ENCODE measurements at places on chromosomes 12 and 14.

DNA sequence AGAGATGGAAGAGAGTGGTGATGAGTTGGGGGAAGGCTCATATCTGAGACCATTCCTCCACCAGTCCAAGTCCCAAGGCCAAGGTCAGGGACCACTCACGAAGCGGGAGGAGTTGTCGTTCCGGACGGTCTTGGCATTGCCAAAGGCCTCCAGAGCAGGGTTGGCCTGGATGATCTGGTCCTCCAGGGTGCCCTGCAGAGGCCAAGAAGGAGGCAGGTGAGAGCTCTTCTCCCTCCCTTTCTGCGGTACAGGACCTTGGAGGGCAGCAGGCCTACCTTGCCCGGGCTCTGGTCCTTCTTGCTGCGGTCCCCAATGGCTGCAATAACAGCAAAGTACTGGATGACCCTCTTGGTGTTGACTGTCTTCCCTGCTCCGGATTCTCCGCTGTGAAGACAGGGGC, 4.0 kb downstream of the MYH7 start:
- DNase-seq, result no peak

GRCh38 chr12:116065606-116066005, 211.9 kb downstream of the MED13L start:
- DNase-seq, result no peak

GRCh38 chr12:58309806-58310205, 368.4 kb downstream of the ATP23 start:
- DNase-seq, result no peak

DNA sequence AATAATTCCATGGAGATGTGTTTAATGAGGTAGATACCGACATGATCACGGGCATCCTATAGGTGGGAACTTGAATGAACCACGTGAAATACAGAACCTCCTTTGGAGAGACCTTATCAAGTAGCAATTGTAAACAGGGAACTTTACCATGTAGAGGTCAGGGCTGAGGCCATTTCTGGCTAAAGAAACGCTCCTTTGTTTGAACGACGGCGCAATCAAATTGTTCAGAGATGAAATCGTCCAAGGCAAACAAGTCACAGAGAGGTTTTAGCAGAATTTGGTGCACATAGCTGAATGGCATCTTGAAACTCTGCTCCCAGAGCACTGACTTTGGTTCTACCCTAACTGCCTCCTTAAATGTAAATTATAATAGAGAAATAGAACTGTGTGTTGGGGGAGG, 9.8 kb downstream of the PRIMA1 start:
- no peak for DNase-seq

DNA sequence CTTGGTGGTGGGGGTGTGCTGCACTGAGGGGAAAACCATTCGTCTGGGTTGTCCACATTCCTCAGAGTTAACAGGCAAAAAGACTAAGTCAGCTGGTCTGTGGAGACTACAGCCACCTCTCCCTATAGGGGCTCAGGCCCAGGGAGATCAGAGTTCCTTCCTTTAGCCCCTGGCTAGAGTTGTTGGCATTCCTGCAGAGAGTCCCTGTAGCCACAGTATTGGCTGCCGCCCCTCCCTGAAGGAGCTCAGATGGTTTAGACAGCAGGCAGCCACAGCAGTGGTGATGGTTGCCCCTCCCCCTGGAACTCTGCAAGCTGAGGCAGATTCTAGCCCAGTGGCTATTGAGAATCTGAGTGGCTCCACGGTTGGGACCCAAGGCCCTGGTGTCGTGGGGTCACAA, 1072.5 kb upstream of the ATXN7L3B start:
- no peak for DNase-seq

Measured in erythroblast (primary cell).